Ureter (tissue), 1 donor: ENCODE measurements at places on chromosomes 7 and 10. TPM values are rescaled to one million over a fixed set of nuclear protein-coding genes. Genes with fewer than 3 reads are reported as not detected.

Gene C10orf67
- not detected for total RNA-seq

Gene CALHM3
- not detected for total RNA-seq

Gene TMEM26
- total RNA-seq: 4.1 TPM

Gene IFIT5
- total RNA-seq: 17.4 TPM

Gene CLEC2L
- total RNA-seq: not detected

Gene FAM237B
- total RNA-seq: not detected

Gene ASZ1
- total RNA-seq: not detected

Gene CCL24
- total RNA-seq: not detected

Gene CLRN3
- total RNA-seq: not detected

Gene FZD8
- total RNA-seq: 2.6 TPM

Gene LEP
- 0.89 TPM for total RNA-seq

Gene ARHGAP19
- 8.3 TPM for total RNA-seq

Gene BMPR1A
- 54.8 TPM for total RNA-seq

Gene GLRX3
- 71.9 TPM for total RNA-seq

Gene PALD1
- total RNA-seq: 11.0 TPM

Gene LOXL4
- total RNA-seq: 3.0 TPM

Gene SLC26A5
- total RNA-seq: 6.2 TPM

Gene HTR7
- 0.65 TPM for total RNA-seq
